ENCODE measurements at places on chromosomes 7 and 10.

GRCh38 chr10:28722065-28722803, 44.9 kb downstream of the BAMBI start:
- peak; percentile 53 for DNase-seq

DNA sequence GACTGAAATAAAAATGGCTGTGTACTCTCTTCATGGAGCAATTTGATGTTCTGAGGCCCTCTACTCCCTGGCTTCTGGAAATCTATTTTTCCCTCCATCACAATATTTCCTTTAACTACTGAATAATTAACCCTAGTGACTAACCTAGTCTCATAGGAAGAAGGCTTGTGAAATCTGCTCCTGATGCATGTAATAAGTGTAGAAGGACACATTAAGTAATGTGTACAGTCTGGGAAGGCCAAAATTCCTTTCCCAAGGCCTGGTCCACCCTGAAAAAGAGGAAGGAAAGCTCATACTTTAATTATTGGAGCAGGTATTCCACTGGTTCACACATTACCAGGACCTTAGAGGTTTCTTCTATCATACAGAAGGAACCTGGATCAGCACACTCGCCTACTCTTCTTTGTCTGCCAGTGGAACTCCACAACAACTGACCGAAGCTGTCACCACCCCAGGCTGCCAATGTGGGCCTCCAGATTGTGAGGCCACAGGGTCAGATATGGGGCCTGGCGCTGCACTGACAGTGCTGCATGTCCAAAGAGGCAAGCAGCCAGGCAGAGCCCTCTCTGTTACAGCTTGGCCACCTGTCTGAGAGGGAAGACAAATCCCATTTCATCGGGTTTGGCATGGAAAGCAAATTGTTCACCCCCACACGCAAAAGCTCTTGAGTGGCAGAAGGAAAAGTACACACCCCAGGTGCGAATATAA, 54.4 kb upstream of the FAM133B start:
- no peak for DNase-seq

- DNase-seq = no peak
These were observed 28.7 kb downstream of the TMEM243 start for GRCh38 chr7:87190783-87191182.

- no peak for DNase-seq
These were observed 834.3 kb upstream of the C7orf33 start for GRCh38 chr7:147756300-147756699.

GRCh38 chr7:69677054-69677852, 79.0 kb downstream of the AUTS2 start:
- peak; percentile 54 for DNase-seq

GRCh38 chr10:125060482-125060825, 99.9 kb downstream of the CTBP2 start:
- DNase-seq = peak; percentile 73

DNA sequence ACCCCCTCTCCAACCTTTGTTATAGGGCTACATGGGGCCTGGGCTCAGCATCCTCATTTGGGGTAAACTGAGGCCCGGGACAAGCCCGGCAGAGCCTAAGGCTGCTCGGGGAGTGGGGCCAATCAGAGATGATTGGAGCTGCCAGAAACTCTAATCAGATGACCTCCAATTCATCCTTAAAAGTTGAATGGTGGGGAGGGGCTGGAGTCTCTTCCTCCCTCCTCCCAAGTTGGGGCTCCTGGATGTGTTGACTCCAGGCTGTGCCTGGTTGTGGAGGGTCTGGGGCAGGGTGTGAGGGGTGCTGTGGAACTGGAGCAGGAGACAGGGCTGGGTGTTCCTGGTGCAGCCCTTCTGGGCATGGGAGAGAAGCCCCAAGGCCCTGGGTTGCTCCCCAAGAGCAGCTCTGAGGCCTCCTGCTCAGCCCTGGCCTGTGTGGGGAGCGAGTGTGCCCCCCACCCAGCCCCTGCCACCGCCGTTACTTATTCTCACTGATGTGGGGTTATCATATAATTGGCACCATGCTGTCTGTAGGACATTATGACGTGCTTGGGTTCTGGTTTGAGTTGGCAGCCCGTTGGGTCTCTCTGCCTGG, 2.2 kb downstream of the BHLHA15 start:
- no peak for DNase-seq

DNA sequence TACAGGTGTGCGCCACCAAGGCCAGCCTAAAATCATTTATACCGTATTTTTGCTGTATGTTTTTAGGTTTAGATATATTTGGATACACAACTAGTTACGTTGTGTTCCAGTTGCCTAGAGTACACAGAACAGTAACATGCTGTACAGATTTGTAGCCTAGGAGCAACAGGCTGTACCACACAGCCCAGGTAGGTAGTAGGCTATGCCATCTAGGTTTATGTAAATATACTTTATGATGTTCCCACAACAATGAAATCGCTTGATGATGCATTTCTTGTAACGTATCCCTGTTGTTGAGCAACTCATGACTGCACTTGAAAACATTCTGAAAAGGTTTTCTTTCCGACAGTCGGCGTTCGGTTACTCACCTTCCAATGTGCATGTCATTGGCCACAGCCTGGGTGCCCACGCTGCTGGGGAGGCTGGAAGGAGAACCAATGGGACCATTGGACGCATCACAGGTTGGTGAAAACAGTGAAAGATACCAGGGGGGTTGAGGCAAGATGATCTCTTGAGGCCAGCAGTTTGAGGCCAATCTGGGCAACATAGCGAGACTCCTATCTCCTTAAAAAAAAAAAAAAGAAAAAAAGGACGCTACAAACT, 7.7 kb downstream of the PNLIP start:
- DNase-seq = no peak

Measured in fibroblast of villous mesenchyme (primary cell).